ENCODE measurements at places on chromosomes 4 and X.

DNA sequence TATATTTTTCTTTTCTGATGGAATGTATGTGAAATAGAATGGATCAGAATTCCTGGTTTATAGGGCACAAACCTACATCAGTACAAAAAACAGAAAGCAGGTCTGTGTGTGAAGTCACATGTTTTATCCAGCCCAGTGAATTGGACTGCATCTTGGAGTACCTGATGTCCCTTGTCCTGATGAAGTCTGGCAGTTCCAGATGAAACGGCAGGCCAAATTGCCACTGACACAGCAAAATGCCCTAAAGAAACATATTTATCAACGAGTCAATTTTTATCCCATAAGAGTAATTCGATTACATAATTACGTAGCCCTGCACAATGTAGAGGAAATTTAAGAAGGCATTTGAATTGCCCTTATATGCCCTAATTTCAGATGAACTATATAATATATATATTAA is 37.8 kb upstream of the ATP6AP2 start:
- no peak for DNase-seq

DNA sequence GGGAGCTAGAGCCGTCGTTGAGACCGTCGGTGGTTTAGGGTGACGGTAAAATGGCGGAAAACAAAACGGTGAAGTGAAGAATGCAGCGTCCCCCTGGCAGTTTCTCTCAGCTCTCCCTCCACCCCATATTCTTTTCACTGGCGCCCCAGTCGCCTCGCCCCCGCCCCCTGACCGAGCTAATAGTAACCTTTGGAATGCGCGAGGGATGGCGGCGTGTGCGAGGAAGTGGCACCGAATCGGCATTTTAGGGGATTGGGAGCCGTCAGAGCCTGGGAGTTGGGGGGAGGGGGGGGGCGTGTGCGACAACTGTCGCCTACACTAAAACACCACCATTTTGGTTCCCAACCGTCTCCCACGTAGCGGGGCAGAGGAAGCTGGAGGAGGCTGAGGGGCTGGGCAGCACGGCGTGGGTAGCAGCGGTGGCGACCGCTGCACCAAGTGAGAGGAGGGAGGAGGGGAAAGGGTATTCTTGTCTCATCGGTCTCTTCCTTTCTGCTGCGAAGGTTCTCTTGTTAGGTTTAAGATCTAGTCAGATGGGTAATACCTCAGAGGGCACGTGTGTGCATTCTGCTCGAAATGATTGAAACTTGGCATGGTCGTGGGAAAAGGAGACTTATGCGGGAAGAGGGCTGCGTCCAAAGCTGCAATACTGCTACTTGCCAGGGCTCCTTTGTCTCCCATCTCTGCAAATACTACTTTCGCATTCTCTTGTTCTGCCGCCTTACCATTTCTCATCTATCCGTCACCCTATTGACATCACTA is 840 bp downstream of the ZNF711 start:
- DNase-seq, result no peak

GRCh38 chr4:141739636-141740035 is 103.3 kb downstream of the IL15 start:
- DNase-seq, result no peak

GRCh38 chr4:184058026-184058425 is 152.9 kb downstream of the STOX2 start:
- DNase-seq, result no peak

DNA sequence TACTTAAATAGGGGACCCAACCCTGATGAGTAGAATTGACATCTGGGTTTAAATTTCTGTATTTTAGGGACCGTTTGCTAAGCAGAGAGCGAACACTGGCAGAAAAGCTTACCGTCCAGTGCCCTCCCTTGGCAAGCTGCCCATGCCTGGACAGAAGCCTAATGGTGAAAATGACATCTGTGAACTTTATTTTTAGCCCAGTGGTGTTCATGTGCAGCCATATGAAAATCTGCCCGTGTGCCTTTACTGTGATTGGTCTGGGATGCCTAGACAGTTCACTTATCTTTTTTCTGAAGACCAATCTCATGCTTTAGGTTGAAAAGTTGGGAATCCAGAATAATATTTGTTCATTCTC is 1.1 kb downstream of the STBD1 start:
- DNase-seq, result no peak

DNA sequence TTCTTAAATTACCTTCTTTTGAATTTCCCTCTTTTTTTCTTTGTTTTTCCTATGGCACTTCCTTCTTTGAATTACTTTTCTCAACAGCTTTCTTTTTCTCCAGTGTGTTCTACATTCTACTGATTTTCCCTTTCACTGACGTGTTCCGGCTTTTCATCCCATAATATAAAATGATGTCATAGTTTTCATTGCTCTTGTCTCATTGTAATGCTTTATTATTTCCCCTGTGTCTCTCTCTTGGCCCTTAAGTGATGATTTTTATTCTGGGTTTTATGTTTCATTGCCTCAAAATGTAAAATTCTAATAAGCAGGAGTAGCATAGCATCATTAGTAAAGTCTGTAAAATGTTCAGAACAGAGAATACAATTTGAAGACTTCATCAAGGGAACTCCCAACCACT is 299.3 kb downstream of the KCTD8 start:
- no peak for DNase-seq

DNA sequence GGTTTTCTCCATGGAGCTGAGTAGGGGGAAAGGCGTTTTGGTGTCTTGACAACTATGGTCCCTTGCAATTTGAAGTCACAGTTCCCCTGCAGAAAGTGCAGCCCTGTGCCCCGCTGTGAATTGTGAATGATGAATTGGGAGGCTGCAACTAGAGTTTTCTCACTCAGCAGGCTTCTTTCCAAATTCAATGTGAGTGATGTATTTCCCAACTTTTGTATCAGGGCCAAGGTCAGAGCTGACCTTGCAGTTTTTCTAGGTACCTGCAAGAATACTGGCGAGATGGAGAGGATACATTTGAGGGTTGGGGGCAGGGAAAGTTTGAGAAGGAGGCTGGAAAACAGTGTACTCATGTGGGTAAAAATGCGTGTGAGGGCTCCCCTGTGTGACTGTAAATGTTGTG is 11.7 kb downstream of the PHEX start:
- no peak for DNase-seq

DNA sequence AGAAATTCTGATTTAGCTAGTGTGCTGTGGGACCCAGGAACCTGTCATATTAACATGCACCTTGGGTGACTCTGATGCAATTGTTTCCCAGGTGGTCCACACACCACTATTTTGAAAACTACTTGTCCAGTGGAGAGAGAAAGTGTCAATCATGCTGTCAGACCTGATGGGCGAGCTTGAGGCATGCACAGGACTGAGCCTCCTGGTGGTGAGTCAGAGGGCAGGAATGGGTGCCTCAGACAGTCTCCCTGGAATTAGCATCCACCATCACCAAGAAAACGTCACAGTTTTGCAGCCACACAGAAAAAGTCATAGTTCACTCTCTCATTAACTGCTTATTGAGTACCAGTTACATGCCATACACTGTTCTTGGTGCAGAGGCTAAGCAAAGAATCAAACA is 181.8 kb upstream of the MAOA start:
- no peak for DNase-seq

- DNase-seq, result no peak
These were observed 47.4 kb downstream of the CCDC149 start for GRCh38 chr4:24865401-24865800.

DNA sequence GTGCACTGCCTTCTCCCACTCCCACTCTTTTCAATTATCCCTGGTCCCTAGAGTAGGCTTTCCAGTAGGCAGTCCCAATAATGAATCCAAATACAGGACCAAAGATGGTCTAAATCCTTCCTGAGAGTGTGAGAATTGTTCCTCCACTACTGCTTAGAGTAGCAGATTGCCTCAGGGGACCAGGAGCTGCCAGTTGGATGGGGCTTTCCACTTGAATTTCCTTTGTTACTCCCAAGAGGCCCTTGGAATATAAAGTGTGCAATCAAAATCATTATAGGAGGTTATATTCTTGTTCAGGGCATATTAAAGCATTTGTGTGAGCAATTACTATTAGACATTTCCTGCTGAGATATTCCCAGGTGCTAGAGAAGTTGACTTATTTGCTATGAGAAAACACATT is 156.6 kb upstream of the TLL1 start:
- DNase-seq, result no peak

GRCh38 chr4:99848591-99849001 is 32.0 kb downstream of the DAPP1 start:
- no peak for DNase-seq

DNA sequence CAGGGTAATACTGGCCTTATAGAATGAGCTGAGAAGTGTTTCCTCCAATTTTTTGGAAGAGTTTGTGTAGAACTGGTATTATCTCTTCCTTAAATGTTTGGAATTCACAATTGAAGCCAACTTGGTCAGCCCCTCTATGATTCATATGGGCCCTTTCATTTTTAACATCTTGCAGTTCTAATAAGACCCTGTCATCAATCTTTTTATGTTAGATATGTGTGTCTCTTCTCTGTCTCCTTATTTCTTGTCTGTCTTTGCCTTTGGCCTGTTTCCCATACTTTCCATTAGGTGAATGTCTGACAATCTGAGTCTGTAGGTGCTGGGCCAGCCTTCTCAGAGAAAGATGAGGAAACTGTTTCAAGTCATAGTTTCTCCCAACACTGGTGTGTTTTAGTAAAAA is 88.7 kb downstream of the SLC16A2 start:
- DNase-seq, result no peak

DNA sequence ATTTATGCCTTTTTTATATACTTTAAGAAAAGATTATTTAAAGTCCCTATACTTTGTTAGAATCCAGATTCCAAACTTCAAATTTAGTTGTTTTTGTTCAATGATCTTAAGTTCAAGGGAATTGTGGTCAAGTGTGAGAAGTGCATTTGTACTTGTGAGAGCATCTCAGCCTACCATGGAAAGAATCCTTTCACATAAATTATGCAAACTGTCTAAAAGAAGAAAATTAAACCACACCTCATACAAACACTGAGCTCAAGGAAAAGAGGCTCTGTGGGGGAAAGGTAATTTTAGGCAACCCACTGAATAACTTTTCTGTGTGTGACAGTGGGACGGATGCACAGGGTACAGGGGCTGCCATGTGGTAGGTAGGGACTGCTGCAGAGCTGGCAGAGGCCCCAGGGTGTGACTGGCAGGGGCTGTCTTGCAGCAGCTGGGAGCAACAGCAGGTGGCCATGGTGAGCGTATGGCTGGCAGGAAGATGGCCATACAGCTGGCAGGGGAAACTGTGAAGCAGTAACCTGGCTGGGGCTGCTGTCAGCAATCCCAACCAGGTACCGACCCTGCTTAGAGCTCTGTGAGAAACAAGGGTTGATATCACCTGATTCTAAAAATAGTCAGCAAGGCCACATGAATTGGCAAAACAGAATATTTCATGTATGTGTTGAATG is 130.6 kb downstream of the UGT8 start:
- no peak for DNase-seq

DNA sequence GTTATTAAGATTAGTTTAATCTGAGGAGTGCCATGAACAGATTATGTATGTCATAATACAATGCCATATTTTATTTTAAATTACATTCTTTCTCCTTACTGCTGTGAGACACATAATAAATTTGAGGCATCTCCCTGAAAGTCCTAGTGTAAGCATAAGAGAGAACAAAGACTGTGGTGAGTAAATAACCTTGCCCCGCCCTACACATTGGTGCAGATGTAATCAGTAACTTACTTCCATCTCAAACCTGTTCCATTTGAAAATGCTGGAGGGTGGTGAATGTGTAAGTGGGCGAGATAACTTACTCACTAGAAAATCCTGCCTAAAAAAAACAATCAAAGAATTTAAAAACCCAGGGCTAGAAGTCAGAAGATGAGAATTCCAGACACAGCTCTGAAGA is 338.1 kb upstream of the SLIT2 start:
- no peak for DNase-seq

GRCh38 chr4:88957570-88957969 is 99.4 kb downstream of the FAM13A start:
- DNase-seq, result no peak

- no peak for DNase-seq
These were observed 44.8 kb downstream of the ATXN3L start for GRCh38 chrX:13275031-13275430.

DNA sequence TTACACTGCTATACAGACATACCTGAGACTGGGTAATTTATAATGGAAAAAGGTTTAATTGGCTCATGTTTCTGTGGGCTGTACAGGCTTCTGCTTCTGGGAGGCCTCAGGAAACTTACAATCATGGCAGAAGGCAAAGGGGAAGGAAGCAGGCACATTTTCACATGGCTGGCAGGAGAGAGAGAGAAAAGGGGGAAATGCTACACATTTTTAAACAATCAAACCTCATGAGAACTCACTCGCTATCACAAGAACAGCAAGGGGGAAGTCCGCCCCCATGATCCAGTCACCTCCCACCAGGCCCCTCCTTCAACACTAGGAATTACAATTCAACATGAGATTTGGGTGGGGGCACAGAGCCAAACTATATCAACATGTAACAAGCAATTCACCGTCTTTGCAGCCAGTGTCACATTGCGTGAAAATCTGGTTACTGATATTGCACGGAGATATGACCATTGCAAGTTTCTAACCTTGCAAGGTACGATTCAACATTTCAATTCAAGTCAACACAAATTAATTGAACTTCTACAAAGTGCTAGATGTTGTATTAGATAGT is 61.7 kb upstream of the RELL1 start:
- DNase-seq, result no peak

GRCh38 chrX:19089555-19090040 is 32.7 kb downstream of the ADGRG2 start:
- no peak for DNase-seq

- DNase-seq, result no peak
These were observed 395.7 kb downstream of the RAPGEF2 start for GRCh38 chr4:159498446-159499115.

- no peak for DNase-seq
These were observed 16.5 kb downstream of the MCF2 start for GRCh38 chrX:139691493-139691842.

DNA sequence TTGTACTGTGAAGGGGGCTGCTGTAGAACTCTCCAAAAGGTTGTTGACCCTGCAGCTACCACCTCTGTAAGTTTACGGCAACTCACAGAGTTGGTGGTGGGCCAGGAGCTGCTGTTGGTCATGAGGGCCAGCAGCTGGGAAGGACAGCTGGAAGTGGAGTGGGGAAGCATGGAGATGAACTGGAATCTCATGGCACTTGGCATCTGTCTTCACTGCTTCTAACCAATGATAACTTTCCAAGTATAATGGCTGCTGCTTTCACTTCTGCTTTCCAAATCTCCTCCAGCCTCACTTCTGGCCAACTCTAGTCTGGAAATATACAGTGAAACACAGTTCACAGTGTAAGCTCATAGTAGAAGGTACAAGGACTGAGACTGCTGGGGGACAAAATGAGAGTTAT is 126.5 kb upstream of the INTU start:
- no peak for DNase-seq

GRCh38 chr4:7915875-7916242 is 23.8 kb downstream of the AFAP1 start:
- DNase-seq, result no peak

DNA sequence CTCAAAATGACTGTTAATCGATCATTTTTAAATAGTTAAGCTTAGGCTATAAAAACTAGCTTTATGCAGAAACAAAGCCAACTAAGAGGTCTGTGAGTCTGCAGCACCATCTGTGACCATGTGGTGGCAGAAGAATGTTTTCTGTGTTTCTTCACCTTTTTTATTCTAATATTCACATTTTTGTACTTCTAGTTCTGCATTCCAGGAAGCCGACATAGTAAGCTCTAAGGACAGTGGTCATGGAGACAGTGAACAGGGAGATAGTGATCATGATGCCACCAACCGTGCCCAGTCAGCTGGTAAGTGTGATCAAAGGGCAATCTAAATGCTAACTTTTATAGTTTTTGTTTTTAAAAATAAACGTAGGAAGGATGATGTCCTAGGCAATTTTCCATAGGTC is 5.6 kb downstream of the PCDH10 start:
- no peak for DNase-seq
